ENCODE measurements at places on chromosomes 5 and 9. TPM values are rescaled to one million over a fixed set of nuclear protein-coding genes. Genes with fewer than 3 reads are reported as not detected.

The LRRC70 gene
- total RNA-seq, result 0.32 TPM

The AK8 gene
- 0.83 TPM for total RNA-seq

The OR13C3 gene
- total RNA-seq, result not detected

The DOCK2 gene
- 3.1 TPM for total RNA-seq

The TGFBR1 gene
- total RNA-seq, result 74.9 TPM

The PGM5 gene
- total RNA-seq, result not detected

The FCN1 gene
- not detected for total RNA-seq

The DMRT3 gene
- not detected for total RNA-seq

The TNFSF15 gene
- total RNA-seq, result 0.17 TPM

The BAAT gene
- 0.34 TPM for total RNA-seq

The C1QTNF3 gene
- total RNA-seq, result not detected

The GPR107 gene
- total RNA-seq, result 23.7 TPM

The PDCD1LG2 gene
- total RNA-seq, result 0.13 TPM

The EDIL3 gene
- total RNA-seq, result 0.13 TPM

The GALNT12 gene
- total RNA-seq, result 4.3 TPM
